ENCODE measurements at places on chromosomes 3 and 15.

- peak; percentile 69 for DNase-seq
These were observed 5.0 kb downstream of the MASP1 start for GRCh38 chr3:187286467-187287059.

DNA sequence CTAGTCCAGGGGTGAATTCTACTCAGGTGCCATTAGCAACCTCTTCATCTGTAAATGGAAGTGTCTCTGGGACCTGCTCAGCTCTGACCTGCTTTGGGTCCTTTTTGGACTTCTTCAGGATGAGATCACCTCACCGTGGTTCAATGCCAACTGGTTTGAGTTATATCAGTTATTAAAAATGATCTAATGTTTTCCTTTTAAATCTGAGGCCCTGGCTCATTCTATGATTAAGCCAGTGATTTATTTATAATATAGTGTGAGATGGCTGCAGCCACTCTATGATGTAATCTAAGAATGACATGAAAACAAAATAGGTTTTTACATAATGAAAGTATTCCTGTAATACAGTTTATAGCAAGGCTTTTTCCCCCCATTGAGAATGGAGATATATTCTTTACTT is 79.4 kb downstream of the LPP start:
- peak; percentile 56 for DNase-seq

GRCh38 chr15:51135276-51135675 is 40.6 kb upstream of the TNFAIP8L3 start:
- no peak for DNase-seq

DNA sequence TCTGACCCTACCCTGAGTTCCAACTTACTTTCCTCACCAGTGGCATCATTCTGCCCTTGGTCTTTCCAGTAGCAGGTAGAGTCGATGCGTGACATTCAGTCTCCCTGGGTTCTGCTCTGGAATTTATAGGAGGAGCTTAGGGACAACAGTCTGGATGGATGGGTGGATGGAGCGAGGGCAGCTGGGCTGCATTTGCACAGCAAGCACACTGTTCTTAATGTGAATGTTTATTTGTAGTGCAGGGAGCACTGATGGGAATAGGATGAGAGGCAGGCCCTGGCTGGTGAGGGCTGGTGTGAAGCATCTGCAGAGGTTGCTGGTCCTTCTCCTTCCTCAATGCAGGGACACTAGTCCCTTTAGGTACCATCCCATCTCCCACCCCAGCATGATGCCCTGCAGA is 176.2 kb downstream of the EPHB1 start:
- no peak for DNase-seq

DNA sequence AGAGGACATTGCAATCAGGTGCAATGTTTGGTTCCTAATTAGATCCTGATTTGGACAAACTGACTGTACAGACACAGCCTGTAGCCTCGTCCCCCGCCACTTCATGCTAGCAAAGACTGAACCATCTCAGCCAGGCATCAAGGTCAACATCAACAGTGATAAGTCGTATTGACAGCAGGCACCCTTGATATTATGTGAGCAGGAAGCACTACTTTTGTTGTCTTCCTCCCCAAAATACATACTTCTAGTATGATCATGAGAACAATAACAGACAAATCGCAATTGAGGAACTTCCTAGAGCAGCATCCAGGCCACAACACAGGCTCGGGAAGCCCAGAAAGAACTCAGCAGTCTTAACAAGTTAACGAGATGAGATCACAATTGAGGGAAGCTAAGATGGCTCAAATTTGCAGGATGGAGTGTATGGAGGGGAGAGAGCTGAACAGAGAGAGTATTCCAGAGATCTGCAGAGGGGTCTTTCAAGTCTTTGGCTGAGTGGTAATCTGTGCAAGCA is 20.4 kb downstream of the TGM5 start:
- DNase-seq: no peak

DNA sequence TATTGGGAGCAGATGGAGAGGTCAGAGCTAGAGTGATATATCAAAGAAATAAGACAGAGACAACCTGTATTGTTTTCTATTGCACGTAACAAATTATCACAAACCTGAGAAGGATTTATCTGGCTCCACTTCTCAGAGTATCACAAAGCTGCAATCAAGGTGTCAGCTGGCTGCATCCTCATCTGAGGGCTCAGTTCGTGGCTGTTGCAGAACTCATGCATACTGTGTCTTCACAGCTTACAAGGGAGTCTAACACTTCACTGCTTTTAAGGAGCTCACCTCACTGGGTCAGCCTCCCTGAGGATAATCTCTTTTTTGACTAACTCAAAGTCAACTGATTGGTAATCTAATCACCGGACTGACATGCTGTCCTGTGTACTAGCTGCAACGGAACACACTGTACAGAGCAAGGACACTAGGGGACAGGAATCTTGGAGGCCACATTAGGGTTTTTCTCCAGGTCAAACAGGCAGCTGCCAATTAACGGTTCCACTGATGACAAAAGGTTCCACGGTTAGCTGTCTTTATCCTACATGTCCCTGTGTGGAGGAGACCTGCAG is 1006.8 kb upstream of the SEMA6D start:
- DNase-seq: no peak

DNA sequence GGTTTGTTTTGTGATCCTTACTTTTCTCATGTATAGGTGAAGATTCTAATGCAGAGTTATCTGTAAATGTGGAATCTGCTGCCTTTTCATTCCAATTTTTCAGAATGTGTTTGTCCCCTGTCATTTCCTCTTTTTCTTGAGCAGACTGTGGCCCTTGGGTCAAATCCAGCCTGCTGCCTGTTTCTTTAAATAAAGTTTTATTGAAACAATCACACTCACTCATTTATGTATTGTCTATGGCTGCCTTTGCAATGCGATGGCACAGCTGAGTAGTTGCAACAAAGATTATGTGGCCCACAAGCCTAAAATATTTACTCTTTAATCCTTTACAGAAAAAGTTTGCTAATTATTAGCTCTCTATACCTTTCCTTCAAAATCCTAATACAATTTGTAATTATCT is 116.3 kb upstream of the NPHP3 start:
- DNase-seq: no peak

GRCh38 chr3:13746385-13746784 is 133.5 kb downstream of the WNT7A start:
- no peak for DNase-seq

GRCh38 chr3:134314588-134315285 is 59.5 kb downstream of the AMOTL2 start:
- DNase-seq: no peak

DNA sequence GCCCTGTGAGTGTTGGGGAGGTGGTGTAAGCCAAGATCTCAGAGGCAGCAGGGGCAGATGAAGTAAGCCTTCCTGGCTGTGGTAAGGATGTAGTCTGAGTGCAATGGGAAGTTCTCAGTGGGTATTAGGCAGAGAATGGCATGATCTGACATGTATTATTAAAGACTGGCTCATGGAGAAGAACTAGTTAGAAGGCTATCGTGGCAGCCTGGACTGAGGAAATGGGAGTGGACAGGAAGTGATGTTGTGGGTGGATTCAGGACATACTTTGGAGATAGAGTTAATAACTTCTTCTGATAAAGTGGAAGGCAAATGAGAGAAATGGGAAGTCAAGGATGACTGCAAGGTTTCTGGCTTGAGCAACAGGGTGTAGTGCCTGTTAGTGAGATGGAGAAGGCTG is 250.9 kb upstream of the CFAP20DC start:
- DNase-seq: no peak

- DNase-seq: no peak
These were observed 104.1 kb downstream of the SERPINI1 start for GRCh38 chr3:167839460-167840134.

DNA sequence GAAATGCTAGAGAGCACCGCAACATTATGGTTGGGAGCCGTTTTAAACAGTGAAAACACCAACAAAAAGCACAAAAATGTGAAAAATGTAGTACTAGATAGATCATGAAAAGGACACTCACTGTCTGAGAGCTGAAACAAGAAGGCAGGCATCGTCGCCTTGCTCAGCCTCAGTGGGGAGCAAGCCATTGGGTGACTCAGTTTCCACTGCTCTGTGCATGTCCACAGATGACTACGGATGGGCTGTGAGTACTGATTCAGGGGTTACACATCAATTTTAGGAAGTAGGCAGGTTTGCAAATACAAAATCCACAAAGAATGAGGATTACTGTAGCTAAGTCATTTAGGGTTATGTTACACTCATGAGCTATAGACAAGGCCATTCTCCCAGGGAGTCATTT is 10.8 kb downstream of the NOX5 start:
- no peak for DNase-seq

DNA sequence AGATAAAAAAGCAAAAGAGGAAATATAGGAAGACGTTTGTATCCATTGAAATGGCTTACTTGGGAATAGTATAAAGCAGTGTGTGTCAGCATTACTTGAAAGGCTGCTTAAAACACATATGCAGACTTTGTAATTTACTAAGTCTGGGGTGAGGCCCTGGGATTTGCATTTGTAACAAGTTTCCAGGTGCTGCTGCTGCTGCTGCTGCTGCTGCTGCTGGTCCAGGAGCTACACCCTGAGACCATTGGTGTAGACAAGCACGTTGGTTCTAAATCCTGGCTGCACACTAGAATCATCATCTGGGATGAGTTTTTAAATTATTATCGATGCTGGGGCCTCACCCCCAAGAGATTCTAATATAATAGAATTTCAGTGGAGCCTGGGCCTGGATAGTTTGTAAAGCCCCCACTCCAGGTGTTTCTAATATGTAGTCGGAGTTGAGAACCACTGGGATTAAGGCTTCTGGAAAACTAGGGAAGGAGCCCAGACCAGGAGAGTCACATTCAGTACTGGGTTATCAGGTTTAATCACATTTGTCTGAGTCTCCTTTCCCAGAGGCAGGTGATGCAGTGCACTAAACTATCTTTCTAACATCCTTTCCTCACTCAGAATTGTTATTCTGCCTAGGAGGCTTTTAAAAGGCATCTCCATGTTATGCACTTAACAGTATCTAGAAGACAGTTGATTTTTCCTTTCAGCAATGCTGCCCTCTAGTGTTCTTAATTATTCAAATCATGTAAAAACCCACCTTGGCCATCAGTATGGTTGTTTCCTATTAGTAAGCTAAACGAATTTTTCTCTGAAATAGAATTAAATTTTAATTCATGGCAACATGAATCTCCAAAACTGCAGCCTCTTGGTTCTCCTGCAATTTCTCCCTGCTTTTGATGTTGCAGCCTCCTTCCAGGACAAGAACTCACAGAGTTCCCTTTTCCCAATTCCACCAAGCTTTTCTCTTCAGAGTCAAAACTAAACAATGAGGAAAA is 45.4 kb downstream of the SSR3 start:
- DNase-seq: peak; percentile 64

DNA sequence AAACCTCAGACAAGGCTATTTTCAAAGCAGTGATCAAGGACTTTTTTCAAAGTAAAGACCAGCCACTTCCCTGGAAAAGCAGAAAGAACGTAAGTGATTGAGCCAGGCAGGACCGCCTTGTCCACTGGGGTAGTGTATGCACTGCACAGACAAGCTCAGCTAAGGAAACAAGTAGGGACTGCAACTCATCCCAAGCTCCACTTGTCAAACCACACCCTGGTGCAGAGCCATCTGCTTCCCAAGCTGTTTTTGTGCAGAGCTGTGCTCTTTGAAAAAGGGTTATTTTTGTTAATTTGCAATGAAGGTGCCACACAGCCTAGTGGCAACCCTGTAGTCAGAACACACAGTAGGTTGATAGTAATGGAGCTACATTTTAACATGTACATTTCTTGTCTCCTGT is 193.3 kb downstream of the ADAMTS9 start:
- DNase-seq: no peak

- no peak for DNase-seq
These were observed 466.9 kb upstream of the ROBO1 start for GRCh38 chr3:80234706-80235105.

- DNase-seq: peak; percentile 46
These were observed at the start of gene THRB for GRCh38 chr3:24494618-24495325. TSS of gene THRB (minus strand) at chr3:24494850.

DNA sequence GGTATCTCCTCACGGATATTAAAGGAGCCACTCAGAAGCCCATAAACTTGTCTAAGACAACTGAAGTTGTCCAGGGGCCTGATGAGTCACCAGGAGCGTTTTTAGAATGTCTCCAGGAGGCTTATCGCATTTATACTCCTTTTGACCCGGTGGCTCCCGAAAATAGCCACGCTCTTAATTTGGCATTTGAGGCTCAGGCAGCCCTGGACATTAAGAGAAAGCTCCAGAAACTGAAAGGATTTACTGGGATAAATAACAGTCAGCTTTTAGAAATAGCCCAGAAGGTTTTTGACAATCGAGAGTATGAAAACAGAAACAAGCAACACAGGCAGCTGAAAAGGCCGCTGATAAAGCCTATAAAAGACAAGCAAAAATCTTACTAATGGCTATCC is 4.1 kb downstream of the DET1 start:
- DNase-seq: no peak

DNA sequence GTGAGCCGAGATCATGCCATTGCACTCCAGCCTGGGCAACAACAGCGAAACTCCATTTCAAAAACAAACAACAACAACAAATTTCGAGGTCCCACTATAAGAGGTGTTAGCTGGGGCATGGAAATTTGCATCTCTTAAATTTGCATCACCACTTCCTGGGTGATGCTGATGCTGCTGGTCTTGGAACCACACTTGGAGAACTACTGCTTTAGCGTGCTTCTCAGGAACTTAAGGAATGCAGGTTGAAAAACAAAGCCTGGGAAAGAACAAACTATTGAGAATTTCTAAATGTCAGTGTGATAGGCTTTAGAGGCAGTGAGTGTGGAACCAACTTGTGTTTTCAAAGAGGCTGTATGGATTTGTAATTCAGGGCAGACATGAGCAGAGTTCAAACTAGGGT is 858.4 kb upstream of the ARPP21 start:
- peak; percentile 31 for DNase-seq

DNA sequence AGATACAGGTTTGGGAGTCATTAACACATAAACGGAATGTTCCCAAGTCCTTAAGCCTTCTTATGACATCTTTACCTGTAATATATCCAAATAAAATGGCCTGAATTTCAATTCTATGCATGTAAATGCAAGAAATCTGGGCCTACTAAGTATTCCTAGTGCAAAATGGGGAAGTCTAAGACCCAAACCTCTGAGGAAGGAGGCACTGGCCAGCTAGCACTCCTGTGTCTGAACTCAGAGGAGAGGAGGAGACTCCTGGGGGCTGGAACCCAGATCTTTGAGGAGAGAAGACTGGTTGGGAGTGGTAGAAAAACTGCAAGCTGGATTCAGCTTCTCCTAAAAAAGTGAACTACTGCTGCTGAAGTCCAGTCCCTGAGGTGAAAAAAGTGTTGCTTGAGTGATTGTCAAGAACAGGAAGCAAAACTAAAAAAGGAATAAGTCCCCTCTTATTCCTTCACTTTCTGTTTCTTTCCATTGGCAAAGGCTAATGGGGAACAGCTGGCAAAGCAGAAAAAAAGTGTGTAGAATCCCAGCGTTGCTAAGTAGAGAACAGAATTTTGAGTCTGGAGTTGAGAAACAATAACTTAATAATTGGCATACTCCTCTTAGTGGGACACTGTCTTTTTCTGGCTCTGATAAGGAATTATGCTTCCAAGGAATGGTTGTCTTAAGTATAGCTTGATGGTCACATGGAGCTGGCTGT is 54.8 kb upstream of the ATP2C1 start:
- no peak for DNase-seq

GRCh38 chr15:83413054-83413719 is 34.0 kb upstream of the SH3GL3 start:
- DNase-seq: no peak
